ENCODE measurements at places on chromosomes 3 and 15.

DNA sequence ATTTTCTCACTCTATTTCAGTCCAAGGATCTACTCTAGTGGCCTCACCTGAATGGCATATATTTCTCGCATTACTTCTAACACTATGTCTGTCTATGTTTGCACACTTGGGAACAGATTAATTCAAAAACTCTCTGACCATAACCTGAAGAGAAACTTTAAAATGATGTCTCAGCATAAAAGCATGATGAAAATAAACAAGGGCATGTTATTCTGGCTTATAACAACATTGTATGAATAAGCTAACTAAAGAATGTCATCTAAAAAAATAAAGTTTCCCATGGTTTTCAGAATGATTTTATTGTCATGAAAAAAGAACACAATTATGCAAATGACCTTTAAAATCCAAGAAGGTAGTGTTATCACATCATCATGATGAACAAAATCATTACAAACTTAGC, 85.5 kb upstream of the ROBO2 start:
- ATAC-seq: no peak

- peak; percentile 84 for ATAC-seq
Measured at GRCh38 chr3:188446014-188446413, 292.1 kb downstream of the LPP start.

DNA sequence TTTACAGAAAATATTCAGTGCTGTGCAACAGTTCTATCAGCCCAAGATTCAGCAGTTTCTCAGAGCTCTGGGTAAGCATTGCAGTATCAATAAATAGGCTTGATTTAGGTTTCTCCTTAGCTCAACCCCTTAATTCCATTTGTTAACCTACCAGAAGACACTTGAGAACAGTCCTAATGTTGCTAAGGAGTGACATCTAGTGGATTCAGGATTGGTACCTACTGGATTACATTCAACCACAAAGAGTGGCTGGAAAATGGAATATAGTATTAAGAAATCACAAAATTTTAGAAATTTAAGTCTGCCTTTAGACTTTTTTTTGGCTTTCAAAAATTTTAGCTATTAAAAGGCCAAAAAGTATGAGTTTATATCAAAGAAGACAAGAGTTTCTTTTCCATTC, 34.7 kb downstream of the POLG start:
- no peak for ATAC-seq

DNA sequence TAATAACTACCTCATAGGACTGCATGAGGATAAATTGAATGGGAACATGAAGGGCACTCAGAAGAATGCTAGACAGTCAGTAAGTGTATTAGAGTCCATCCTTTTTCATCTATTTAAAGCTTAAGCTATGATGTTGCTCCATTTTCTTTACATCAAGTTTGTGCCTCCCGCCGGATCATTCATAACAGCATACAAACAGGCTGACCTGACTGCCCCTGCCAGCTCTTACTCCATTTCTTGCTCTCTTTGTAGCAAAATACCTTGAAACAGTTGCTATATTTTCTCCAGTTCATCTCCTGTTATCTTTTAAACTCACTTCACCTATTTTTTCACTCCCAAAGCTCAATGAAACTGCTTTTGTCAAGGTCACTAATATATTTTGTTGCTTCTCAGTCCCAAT, 315.6 kb upstream of the ALCAM start:
- ATAC-seq: no peak

DNA sequence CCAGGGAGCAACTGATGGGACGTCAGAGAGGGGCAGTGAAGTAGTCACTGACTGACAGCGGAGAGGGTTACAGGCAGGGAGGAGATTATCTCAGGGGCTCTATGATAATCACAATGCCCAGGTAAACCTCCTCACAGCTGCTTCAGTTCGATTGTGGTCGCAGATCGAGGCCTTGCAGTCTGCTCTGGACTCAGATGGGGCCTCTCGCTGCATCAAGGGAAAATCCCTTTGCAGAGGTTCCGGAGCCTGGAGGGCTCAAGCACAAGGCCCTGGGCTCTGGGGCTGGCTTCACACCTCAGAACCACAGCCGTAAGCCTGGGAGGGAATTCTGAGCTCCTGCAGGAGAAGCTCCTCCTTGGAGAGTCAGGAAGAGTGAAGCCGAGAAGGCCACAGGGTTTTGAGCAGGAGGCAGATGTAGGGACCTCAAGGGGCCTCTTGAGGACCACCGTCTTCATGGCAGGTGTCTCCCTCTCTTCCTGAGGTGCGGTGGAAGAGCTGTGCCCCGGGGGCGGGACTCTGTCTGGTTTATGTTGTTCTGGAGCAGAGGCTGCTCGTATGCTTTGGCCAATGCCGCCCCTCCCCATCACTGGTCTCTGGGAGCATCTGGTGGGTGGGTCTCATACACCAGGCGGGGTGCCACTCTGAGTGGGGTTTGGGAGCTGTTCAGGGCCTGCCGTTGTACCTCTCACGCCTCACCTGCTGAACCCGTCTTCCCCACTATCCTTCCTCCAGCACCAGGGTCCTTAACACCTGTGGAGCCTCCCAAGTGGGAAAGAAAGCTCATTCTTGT, 19.5 kb upstream of the SNRPA1 start:
- no peak for ATAC-seq

DNA sequence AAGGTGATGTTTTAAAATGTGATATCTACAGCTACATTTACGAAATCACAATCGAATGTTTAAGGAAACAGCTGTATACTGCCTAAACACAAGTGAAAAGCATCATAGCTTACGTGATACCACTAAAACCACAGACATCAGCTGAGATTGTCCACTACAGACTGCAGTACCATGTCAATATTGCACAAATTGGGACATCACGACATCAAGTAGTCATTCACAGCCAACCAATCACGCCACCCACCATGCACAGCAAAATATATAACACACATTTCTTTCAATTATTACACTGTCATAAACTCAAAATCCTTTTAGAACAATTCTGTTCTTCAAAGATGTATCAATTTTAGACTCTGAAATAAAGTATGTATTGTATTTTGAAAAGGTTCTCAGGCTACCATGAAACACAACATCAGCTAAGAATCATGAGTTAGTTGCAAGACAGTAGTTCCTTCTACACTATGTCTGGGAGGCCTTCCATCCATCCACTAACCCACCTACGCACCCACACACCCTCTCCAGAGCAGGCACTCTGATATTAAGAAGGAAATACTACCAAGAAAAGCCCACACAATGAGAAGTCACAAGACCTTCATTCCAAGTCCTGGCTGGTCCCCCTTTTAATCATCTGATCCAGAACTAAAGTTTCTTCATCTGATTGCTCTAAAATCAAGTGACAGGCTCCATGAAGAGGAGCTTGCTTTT, 3.1 kb downstream of the DMXL2 start:
- no peak for ATAC-seq

DNA sequence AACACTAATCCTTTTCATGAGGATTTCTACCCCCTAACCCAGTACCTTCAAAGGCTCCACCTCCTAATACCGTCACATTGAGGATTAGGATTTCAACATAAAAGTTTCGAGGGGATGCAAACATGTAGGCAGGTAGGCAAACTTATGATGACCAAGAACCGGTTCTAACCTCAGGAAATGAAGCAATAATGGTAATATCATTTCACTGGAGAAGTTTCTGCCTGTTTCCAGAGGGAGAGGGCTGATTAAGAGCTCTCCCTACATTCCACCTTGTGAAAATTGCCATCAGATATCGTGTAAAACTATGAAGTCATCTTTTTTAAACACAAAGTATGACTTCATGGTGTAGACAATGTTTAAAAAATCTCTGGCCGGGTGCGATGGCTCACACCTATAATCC, 31.6 kb downstream of the NKIRAS1 start:
- ATAC-seq: no peak

- peak; percentile 92 for ATAC-seq
Measured at GRCh38 chr15:99511866-99512661, 53.7 kb upstream of the MEF2A start.

DNA sequence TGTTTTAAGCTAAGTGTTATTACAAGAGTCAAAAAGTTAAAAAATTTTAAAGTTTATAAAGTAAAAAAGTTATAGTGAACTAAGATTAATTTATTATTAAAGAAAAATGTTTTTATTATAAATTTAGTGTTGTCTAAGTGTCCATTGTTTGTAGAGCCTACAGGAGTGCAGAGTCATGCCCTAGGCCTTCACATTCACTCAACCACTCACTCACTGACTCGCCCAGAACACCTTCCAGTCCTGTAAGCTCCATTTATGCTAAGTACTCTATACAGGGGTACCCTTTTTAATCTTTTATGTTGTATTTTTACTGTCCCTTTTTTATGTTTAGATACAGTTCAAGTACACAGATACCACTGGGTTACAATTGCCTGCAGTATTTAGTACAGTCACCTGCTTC, 37.2 kb downstream of the EEFSEC start:
- no peak for ATAC-seq

GRCh38 chr3:129606636-129607390, at the start of gene PLXND1:
TSS of gene PLXND1 (minus strand) at chr3:129606676. CDS start at chr3:129606639, 37 bp downstream.
- ATAC-seq: peak; percentile 66

- ATAC-seq: no peak
Measured at GRCh38 chr3:61524933-61525332, 36.4 kb upstream of the PTPRG start.

DNA sequence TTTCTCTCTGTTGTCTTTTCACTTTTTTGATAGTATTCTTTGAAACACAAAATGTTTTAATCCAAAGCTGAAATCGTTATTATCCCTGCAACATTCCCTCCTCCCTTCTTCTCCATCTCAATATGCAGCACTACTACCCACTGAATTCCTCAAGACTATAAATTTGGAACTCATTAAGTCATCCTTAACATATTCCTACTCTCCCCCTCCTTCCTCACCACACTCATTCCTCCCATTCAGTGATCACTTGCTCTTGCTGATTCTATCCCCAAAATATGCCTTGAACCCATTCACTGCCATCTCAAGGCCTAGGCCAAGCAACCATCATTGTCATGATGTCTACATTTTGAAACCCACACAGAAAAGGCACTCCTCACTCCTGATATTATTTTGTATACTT, 2.4 kb upstream of the PIK3R4 start:
- ATAC-seq: no peak

- peak; percentile 7 for ATAC-seq
Measured at GRCh38 chr3:138347960-138348753, at the start of gene MRAS. TSS of gene MRAS (plus strand) at chr3:138348579. CDS start at chr3:138372884, 24,305 bp downstream.

DNA sequence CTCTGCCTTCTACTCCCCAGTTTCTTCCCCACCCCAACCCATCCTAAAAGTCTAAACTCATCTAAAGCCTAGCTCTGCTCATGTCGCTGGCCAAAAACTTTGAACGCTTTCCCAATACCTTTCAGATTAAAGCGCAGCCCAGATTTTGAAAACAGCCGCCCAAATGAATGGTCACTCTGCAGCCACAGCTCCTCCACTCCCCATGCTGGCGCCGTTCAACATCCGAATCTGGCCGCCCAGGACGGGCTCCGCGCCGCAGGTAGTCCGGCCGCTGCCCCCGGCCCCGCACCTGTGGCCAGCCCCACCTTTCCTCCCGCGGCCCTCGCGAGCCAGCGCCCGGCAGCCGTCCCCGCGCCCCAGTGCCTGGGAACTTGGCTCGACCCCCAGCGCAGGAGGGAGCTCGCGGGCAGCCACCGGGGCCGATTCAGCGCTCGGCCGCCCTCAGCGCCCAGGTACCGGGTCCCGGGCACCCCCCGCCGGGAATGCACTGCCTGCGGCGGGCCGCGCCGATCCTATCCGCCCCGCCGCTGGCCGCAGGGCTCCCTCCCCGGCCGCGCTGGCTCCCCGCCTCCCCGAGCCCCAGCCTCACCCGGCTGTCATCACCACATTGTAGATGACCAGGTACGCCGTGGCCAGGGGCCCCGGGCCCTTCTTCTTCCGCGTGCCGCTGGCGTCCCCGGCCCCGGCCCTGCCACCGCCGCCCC, 417 bp downstream of the HACD2 start:
- peak; percentile 68 for ATAC-seq

DNA sequence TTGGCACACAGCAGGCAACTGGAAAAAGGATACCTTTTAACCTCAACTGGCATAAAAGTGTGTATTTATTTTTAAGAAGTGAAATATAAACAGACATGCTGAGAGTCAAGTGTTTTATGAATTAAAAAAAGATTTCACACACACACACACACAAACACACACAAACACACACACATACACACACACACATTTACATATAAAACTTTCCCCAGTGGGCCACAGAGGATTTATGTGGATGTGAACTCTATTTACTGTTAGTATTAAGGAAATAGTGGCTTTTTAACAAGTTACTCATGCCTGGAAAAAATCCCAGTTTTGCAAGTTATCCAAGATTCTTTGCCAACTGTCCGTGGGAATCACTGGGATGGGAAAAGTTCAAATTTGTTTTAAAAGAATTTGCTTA, 725.9 kb upstream of the NR2F2 start:
- ATAC-seq: no peak

GRCh38 chr15:85838655-85839054, 43.9 kb upstream of the KLHL25 start:
- ATAC-seq: no peak

DNA sequence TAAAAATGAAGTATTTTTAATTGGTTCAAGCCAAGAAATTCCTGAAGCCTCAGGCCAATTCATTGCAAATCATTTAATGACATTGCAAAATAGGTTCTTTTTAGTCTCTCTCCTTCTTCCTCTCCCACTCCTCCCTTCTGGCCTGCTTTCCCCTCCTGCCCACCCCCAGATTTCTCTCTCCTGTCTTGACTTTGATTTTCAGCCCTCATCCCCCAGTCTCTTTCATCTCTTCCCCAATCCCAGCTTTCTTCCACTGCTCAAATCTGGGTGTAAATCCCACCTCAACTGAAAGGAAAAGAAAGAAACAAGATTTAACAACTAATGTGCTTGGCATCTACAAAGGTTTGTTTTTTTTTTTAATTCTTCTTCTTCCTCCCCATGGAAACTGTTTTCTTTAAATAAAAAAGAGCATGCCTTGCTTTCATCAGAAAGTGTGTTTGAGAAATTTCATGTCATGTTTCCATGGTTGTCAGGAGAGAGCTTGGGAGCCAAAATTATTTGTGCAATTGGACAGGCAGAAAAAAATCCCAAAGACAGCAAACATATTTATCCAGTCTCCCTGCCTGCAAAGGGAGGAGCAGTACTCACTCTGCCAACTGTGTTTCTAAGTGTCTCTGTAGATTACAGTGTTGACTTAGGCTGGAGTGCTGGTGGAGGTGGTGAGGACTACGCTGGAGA, 50.4 kb downstream of the BOC start:
- no peak for ATAC-seq

GRCh38 chr15:74906450-74907162, at the start of gene FAM219B:
TSS of gene FAM219B (minus strand) at chr15:74906851. CDS start at chr15:74906800, 51 bp downstream.
- ATAC-seq: peak; percentile 96

GRCh38 chr15:38624244-38625205, 59.9 kb upstream of the RASGRP1 start:
- ATAC-seq: no peak

Measured in stimulated activated memory B cell treated with anti-CD40 and anti-IgM and Interleukin-4, amounts not matched to agents 10 μg/mL and 1 μg/mL and 100 μg/mL, for 72 hours (primary cell).